ENCODE measurements at places on chromosomes 13 and 19.

- no peak for DNase-seq
Observed at GRCh38 chr13:87671753-87672605, 808 bp downstream of the SLITRK5 start.

DNA sequence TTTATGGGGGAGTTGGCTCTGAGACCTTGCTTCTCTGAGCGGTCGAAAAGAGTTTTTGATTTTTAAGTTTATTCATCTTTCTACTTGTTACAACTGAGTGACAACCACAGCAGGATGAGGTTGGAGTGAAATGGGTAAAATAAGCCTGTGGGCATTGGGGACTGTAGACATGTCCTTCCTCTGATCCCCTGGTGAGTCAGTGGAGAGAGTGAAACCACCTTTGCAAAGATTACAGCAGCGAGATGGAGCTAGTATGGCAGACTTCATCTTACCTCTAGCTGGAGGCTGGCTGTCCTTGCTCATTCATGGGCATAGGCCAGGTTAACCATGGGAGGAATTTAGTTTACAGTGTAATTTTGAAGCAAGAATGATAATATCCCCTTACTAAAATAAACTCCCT lies 30.9 kb upstream of the PSG9 start:
- no peak for DNase-seq

DNA sequence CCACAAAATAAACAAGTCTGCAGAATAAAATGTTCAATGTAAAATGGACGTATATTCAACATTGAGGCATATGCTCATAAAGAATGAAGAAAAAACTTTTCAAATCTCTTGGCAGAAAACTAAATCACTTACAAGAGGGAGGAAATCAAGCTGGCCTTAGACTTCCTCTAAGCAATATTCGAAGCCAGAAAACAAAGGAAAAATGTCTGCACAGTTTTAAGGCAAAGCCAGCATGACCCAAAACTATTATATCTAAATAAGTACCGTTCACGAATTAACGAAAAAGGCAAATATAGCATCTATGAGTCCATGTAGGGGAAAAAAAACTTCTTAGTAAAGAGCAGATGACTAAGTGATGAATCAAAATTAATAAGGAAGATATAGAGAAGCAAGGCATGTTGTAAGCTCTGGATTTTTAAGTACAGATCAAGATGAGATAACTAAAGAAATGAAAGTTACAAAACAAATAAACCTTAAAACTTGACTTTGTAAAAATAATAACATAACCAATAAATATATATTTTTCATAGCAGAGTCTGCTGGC lies 101.3 kb downstream of the KCNRG start:
- DNase-seq, result no peak

GRCh38 chr13:73069206-73069805 lies 10.5 kb downstream of the KLF5 start:
- DNase-seq, result no peak

DNA sequence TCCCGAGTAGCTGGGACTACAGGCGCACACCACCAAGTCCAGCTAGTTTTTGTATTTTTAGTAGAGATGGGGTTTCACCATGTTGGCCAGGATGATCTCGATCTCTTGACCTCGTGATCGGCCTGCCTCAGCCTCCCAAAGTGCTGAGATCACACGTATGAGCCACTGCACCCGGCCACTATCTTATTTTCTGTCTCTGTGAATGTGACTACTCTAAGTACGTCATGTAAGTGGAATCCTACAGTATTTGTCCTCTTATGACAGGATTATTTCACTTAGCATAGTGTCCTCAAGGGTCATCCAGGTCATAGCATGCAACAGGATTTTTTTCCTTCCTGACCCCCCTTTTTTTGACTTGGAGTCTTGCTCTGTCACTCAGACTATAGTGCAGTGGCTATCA lies 4.8 kb upstream of the TMEM91 start:
- no peak for DNase-seq

DNA sequence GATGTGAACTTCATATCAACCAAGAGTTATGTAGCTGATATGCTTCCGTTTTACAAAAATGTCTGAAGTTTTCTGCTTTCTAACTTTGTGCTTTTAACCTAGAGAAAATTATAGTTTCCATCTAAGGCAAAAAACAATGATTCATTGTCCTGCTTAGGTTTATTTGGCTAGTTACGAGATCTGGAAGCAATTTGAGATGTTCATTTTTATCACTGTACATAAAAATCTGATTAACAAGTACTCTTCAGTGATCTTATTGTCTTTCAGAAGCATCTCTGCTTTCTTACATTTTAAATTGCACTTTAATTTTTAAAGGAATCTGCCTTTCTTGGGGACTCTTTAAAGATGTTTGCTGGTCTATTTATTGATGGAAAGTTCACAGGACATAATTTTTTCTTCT lies 188.1 kb downstream of the RFC3 start:
- DNase-seq, result no peak
